B cell (primary cell): ENCODE measurements at places on chromosomes 2 and 18. TPM values are rescaled to one million over a fixed set of nuclear protein-coding genes. Genes with fewer than 3 reads are reported as not detected.

MBP gene
- total RNA-seq: 192 and 193 TPM in 2 replicates

DNA sequence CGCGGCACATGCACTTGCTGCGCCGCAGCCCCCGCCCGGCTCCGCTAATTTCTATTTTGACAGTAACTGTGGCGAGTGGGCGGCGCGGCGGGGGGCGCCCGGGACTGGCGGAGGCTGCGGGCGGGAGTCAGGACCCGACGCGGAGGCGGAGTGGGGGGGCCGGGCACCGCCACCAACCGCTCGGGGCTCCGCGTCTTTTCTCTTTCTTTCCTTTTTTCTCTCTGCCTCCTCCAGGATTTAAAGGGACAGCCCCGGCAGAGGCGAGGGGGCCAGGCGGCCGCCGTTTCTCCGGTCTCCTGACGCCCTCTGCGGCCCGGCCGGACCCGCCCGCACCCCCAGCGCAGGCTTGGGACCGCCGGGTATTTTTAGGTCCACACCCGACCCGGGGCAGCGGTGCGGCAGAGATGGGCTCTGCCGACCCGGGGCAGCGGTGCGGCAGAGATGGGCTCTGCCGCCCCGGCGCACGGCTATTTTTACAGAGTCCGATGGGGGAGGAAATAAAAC lies 460 bp upstream of the ZBTB7C start:
- no peak for DNase-seq
- no peak overlapping the region for H3K27ac ChIP-seq
- peaks cover 13% of the 10 kb centered on the region for H3K4me1 ChIP-seq
- H3K4me3 ChIP-seq: peak overlapping the region; percentile 51
- H3K27me3 ChIP-seq: peaks cover 29% of the 10 kb centered on the region
- no peaks in the 10 kb centered on the region for H3K36me3 ChIP-seq

ERLEC1 gene
- total RNA-seq: 22.9 and 24.5 TPM in 2 replicates

- no peaks in the 10 kb centered on the region for H3K27me3 ChIP-seq
- H3K4me3 ChIP-seq: no peak overlapping the region
- no peaks in the 10 kb centered on the region for H3K4me1 ChIP-seq
- H3K36me3 ChIP-seq: no peaks in the 10 kb centered on the region
Measured at GRCh38 chr2:225668606-225669266, 269.2 kb downstream of the NYAP2 start.

DNA sequence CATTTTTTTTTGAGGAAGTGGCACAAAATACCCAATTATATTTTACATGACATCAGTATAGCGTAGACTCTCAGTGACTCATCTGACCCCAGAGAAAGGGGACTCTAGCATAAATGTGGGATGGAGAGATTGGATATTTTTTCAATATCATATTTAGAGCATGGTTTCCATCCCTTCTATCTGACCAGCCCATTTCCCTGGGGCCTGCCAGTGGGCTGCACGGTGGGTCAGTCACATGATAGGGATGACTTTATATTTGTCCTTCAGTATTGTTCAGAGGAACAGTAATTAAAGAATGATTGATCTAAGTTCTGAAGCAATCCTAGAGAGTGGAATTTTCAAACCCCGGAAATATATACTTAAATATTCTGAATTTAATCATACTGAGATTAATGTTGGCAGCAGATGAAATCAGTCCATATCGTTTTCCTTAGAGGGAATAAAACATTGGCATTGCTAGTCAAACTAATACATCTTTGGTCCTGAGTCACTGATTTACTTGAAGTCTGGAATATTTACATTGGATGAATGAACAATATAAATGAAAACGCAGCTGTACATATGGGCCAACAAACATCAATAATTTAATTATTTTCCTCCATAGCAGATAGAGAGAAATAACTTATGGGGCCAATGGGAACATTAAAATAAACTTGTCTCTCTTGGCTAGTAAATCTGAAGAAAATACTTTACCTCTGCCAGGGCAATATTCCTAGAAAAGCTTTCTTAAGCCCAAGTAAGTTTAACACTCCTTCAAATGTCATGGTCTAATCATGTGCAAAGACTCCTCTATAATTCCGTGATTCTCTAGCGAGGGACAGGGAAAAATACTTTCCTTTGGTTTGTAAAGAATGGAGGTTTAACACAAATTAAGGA lies 563.6 kb upstream of the PKDCC start:
- no peaks in the 10 kb centered on the region for H3K27me3 ChIP-seq
- no peaks in the 10 kb centered on the region for H3K4me1 ChIP-seq
- DNase-seq: no peak
- no peaks in the 10 kb centered on the region for H3K36me3 ChIP-seq

- H3K27ac ChIP-seq: no peak overlapping the region
- no peaks in the 10 kb centered on the region for H3K27me3 ChIP-seq
- H3K36me3 ChIP-seq: no peaks in the 10 kb centered on the region
- H3K4me1 ChIP-seq: no peaks in the 10 kb centered on the region
Measured at GRCh38 chr2:195238379-195238778, 418.6 kb upstream of the SLC39A10 start.

DNA sequence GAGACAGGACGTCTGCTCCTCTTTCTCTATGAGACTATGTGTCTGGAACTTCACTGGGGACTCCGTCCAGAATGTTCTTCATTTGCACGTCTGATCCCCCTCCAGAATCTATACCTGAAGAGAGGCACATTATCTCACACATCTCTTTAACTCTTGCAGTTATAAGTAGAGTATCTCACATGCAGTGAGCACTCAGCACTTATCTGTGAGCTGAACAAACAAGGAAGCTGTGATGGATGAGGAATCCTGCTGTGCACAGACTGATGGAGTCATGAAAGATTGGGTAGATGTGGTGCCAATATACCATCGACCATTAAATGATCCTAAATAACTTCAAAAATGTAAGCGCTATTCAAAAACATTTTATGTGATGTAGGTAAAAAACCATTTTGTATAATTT lies 888.3 kb upstream of the CELF4 start:
- no peak overlapping the region for H3K4me3 ChIP-seq
- H3K4me1 ChIP-seq: no peaks in the 10 kb centered on the region
- no peaks in the 10 kb centered on the region for H3K27me3 ChIP-seq
- no peak for DNase-seq

- no peaks in the 10 kb centered on the region for H3K4me1 ChIP-seq
- H3K27ac ChIP-seq: no peak overlapping the region
- no peak overlapping the region for H3K4me3 ChIP-seq
- H3K27me3 ChIP-seq: no peaks in the 10 kb centered on the region
- H3K36me3 ChIP-seq: no peaks in the 10 kb centered on the region
Measured at GRCh38 chr18:73980289-73980979, 167.2 kb downstream of the FBXO15 start.

DNA sequence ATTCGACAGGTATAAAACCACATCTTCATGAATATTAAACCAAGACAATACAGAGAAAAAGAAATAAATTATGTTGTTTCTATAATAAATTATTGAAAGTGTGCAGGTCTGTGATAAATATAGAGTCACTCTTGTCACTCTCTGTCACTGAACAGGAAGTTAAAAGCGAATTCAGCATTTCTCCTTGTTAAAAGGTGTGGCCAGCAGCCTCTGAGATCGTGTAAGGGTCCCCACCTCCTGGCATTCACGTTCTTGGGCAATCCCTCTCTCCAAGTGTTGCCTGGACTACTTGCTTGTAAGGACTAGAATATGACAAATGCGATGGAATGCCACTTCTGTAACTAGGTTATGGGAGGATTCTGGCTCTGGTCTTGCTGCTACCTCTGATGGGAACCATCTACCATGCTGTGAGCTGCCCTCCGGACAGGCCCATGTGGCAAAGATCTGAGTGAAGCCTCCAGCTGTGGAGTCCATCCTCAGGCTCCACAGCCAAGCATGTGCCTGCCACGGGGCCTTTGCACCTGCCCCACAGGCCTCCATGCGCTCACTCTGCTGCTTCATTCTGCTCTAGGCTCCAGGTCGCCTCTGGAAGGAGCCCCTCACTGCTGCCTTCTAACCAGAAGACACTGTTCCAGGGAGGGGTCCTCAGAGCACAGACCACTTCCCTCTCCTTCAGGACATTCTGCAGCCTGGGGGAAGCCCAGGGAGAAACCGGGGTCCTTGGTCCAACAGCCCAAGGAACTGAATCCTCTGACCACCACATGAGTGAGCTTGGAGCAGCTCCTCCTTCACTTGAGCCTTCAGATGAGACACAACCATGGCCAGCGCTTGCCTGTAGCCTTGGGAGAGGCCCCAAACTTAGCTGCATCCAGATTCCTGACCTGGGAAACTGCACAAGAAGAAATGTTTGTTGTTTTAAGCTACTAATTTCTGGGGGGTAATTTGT lies 202.9 kb upstream of the HDAC4 start:
- no peaks in the 10 kb centered on the region for H3K4me1 ChIP-seq
- H3K27ac ChIP-seq: no peak overlapping the region
- no peaks in the 10 kb centered on the region for H3K36me3 ChIP-seq
- no peaks in the 10 kb centered on the region for H3K27me3 ChIP-seq
- H3K4me3 ChIP-seq: no peak overlapping the region
- no peak for DNase-seq

SCN3A gene
- 6.0 and 6.1 TPM in 2 replicates for total RNA-seq

- H3K4me3 ChIP-seq: no peak overlapping the region
- no peaks in the 10 kb centered on the region for H3K4me1 ChIP-seq
- no peak overlapping the region for H3K27ac ChIP-seq
- H3K27me3 ChIP-seq: no peaks in the 10 kb centered on the region
Measured at GRCh38 chr2:136505462-136505861, 259.9 kb upstream of the THSD7B start.

GRCh38 chr2:46001741-46002506 lies 295.3 kb upstream of the EPAS1 start:
- H3K4me1 ChIP-seq: no peaks in the 10 kb centered on the region
- H3K4me3 ChIP-seq: no peak overlapping the region
- DNase-seq: no peak
- peaks cover 50% of the 10 kb centered on the region for H3K36me3 ChIP-seq
- no peak overlapping the region for H3K27ac ChIP-seq

GRCh38 chr2:240528406-240529040 lies 29.3 kb downstream of the ANKMY1 start:
- no peaks in the 10 kb centered on the region for H3K27me3 ChIP-seq
- H3K36me3 ChIP-seq: peaks cover 8% of the 10 kb centered on the region
- H3K4me3 ChIP-seq: no peak overlapping the region
- no peaks in the 10 kb centered on the region for H3K4me1 ChIP-seq
- H3K27ac ChIP-seq: no peak overlapping the region

DNA sequence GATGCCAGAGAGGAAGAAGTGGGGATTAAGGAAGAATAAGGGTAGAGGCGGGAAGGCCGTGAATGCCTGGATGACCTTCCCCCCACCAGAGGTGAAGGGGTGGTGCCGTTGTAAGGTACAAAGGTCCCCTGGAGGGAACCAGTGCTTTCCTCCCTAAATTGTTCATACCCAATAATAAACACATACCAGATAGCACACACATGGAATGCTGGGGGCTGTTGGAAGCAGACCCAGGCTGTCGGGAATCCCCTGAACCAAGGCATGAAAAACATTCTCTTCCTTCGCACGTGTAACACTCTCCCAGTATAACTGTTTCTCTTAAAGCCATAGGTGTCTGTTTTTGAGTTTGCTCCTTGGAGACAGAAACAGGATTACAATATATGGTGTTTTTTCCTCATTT lies 107.1 kb upstream of the CTAGE1 start:
- no peak overlapping the region for H3K4me3 ChIP-seq
- H3K27me3 ChIP-seq: no peaks in the 10 kb centered on the region
- no peak overlapping the region for H3K27ac ChIP-seq

PTPN4 gene
- 54.8 and 66.4 TPM in 2 replicates for total RNA-seq

DNA sequence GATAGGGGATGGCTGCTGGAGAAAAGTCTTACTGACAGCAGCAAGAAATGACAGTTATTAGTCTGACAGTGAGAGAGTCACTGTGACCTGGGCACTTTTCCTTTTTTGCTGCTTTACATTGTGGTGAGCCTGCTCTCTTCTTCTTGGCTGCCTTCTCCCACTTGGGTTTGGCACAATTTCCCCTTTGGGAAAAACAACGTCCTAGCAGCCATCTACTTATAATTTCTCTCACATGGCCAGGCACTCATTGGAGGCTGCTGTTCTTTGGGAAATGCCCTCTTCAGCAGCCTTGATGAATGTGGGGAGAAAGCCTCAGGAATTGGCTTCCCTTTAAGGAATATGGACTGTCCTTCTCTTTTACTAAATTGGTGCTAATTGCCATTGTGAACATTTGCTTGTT lies 60.4 kb upstream of the SLC1A4 start:
- H3K27ac ChIP-seq: peak overlapping the region; percentile 26
- DNase-seq: no peak
- H3K36me3 ChIP-seq: peaks cover 2% of the 10 kb centered on the region
- peaks cover 75% of the 10 kb centered on the region for H3K4me1 ChIP-seq

SP5 gene
- not detected in 2 replicates for total RNA-seq

DNA sequence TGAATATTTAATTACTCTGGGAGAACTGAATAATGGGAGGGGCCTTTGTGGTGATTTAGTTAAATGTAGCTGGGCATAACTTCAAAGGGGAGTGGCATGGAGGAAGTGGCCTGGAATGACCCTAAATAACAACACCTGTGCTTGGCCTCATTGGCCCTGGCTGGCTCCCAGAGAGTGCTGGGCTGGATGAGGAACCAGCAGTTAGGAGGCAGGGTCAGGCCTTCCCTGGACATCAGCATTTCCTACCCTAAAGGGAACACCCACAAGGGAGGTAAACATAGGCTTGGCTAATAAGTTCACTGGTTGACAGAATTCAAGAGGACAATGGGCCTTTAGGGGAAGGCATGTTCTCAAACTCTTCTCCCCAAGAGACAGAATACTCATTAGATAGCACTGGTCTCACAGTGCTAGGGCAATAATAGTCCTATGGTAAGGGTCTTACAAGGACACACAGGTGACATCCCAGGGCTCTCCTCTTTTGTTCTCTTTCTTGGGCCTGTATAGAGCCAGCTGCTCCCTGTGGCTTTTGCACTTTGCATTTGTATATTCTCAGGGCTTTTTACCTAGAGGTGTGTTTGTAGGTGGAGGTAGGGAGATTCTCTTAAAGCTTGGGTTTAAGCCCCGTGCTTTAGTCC lies 106.8 kb downstream of the ZNF519 start:
- H3K27ac ChIP-seq: no peak overlapping the region
- no peaks in the 10 kb centered on the region for H3K4me1 ChIP-seq
- H3K27me3 ChIP-seq: no peaks in the 10 kb centered on the region
- no peak overlapping the region for H3K4me3 ChIP-seq

COMMD1 gene
- total RNA-seq: 25.1 and 26.7 TPM in 2 replicates

- no peaks in the 10 kb centered on the region for H3K27me3 ChIP-seq
- DNase-seq: no peak
- no peaks in the 10 kb centered on the region for H3K36me3 ChIP-seq
Measured at GRCh38 chr2:102070058-102070642, 72.4 kb upstream of the IL1R1 start.

LRATD1 gene
- not detected in 2 replicates for total RNA-seq

DNA sequence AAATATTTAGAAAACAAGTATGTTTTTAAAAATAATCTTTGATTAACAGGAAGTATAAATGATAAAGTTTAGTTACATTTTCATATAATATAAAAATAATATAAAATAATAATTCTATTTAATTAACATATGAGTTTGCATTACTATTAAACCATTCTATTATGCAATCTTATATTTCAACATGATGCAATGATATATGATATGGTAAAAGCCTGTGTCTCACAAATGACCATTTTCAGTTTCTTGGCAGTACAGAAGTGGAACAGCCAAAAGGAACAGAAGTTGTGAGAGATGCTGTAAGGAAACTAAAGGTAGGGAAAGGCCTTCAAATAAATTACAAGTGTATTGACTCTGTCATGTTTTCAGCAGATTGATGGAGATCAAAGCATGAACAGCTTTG lies 230.8 kb downstream of the GULP1 start:
- no peak overlapping the region for H3K27ac ChIP-seq
- H3K4me1 ChIP-seq: no peaks in the 10 kb centered on the region
- H3K4me3 ChIP-seq: no peak overlapping the region
